ENCODE measurements at places on chromosomes 2 and 18.
A peak's percentile ranks its signal among the peaks of the same experiment; 100 is the strongest.

- no peak for DNase-seq
These were observed 257.7 kb downstream of the EN1 start for GRCh38 chr2:118589721-118590120.

- peak; percentile 41 for DNase-seq
These were observed 722 bp downstream of the ACSL3 start for GRCh38 chr2:222861411-222862105.

GRCh38 chr18:10787293-10787901 lies 261.6 kb downstream of the NAPG start:
- peak; percentile 79 for DNase-seq

DNA sequence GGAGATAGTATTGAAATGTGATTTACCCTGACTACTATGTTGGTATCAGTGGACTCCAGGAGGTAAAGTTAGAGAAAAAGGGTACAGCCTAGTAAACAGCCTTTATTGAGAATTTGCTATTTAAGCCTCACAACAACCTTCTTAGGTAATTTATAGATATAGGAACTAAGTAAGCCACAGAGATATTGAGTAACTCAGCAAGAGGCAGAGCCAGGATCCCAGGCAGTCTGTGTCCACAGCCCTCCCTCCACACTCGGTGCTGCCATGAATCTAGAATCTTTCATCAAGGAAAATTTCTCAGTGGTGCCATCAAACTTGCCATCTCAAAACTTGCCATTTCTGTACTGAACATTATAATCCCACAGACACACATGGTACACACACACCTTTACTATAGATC lies 170.9 kb downstream of the CAPN13 start:
- no peak for DNase-seq

- DNase-seq: no peak
These were observed 376.5 kb downstream of the ALK start for GRCh38 chr2:29544917-29545316.

DNA sequence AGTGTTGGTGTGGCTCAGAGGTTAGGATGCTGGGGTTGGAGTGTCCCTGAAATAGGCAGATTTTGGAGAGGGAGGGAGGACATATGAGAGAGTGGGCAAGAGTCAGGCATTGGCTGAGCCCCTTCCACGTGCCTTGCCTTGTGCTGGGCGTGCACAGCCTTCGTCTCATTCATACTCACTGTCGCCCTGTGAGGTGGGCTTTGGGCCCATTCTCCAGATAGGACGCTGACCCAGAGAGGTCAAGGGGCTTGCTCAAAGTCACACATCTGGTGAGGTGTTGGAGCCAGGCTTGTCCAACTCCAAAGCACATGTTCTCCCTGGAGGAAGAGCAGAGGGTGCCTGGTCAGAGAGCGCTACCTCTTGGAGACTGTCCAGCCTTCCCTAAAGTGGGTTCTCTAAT lies 166.8 kb downstream of the DYSF start:
- no peak for DNase-seq

GRCh38 chr2:20174410-20174809 lies 50.5 kb downstream of the SDC1 start:
- DNase-seq: no peak

GRCh38 chr2:108490506-108491122 lies 41.6 kb downstream of the GCC2 start:
- no peak for DNase-seq

DNA sequence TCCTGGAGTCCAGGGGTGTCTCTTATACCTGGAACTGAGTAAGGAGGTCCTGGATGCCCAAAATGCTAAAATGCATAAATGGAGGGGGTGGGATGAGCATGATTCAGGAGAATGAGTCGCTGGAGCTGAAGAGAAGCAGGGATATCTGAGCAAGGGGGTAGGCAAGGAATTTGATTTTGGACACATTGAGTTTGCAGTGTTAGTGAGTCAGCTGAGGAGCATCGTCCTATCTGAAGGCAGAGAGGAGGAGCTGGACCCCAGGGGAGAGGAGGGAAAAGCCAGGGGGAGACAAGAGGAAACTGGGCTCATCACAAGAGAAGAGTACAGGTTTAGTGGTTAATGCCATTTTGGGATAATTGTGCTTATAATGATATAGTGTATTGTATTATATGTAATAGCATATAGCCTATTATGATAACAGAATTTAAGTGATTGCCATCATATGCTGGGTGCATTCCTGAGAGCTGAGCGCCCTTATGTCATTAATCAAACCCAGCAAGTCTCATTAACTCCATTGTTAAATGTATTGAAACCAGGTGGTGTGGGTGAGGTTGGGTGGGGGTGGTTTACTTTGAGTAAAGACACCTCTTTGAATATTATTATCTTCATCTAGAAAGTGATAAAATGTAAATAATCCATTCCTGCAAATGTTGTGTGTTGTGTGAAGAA lies 12.4 kb downstream of the EHD3 start:
- DNase-seq: no peak

Measured in stimulated activated naive CD4-positive, alpha-beta T cell treated with Interleukin-2 at 50 U/mL for 16 hours (primary cell).